ENCODE measurements at places on chromosomes 2 and 18.
A peak's percentile ranks its signal among the peaks of the same experiment; 100 is the strongest.

GRCh38 chr2:1752751-1753150 lies 8.4 kb upstream of the PXDN start:
- no peak for DNase-seq

- DNase-seq = peak; percentile 62
Measured at GRCh38 chr2:200119236-200119635, 163.9 kb downstream of the MAIP1 start.

DNA sequence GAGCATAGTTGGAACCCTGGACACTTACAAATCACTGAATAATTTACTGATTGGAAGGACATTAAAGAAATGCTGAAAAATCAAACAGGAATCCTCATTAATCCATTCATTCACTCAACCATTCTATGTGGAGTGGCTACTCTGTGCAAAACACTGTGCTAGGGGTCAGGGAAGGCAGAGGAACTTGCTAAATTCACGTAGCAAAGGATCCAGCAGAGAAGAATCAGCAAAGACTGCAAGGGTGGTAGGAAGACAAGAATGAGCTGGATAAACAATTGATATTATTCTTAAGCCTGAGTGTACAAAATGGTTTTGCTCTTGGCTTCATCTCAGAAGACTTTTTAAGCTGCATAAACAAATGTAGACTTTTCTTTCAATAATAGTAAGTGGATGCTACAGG lies 164.3 kb upstream of the CAVIN2 start:
- DNase-seq = no peak

GRCh38 chr2:98029718-98030222 lies 34.0 kb upstream of the TMEM131 start:
- peak; percentile 17 for DNase-seq

GRCh38 chr2:134842930-134843490 lies 4.6 kb downstream of the ACMSD start:
- no peak for DNase-seq

DNA sequence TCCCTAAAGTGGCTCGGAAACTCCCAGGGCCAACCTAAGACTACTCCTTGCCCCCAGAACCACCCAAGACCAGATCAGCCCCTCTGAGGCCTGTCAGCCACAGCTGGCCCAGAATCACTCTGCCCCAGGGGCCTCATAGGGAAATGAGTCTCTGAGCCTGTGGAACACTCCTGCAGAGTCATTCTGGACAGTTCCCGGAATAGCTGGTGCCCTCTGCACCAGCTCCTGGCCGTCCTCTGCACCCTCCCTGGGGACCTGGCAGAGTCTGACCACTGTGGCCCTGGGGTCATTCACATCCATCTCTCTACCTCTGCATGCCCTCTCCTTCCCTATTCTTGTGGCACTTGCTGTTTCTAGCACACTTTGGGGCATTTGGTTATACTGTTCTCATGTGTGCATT lies 14.6 kb upstream of the TMEM214 start:
- no peak for DNase-seq

DNA sequence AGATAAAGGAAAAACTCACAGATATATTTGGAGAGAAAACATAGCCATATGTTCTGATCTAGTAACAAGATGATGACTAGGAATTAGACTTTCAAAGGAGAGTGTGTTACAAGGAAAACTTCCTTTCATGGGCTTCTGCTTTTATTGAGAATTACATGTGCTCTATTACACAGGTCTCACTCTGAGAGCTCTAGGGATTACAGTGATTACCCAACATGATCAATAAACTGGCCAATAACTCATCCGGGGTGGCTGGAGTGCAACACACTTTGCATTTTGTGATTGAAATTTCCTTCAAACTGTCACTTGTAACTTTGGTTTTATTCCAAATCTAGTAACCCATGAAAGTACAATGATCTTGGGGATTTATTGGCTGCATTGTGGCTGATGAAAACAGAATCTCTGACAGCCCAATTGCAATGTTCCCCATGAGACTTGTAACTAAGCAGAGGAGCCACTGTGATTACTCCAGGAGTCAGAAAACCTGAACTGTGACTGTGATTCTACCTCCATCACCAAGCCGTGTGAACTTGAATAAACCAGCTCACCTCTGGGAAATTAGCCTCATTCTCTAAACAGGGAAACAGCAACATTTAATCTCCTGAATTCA lies 40.2 kb upstream of the LRRC30 start:
- no peak for DNase-seq

GRCh38 chr18:13603304-13604019 lies 122.9 kb downstream of the FAM210A start:
- no peak for DNase-seq

GRCh38 chr2:222034058-222034457 lies 264.7 kb downstream of the PAX3 start:
- DNase-seq = no peak

DNA sequence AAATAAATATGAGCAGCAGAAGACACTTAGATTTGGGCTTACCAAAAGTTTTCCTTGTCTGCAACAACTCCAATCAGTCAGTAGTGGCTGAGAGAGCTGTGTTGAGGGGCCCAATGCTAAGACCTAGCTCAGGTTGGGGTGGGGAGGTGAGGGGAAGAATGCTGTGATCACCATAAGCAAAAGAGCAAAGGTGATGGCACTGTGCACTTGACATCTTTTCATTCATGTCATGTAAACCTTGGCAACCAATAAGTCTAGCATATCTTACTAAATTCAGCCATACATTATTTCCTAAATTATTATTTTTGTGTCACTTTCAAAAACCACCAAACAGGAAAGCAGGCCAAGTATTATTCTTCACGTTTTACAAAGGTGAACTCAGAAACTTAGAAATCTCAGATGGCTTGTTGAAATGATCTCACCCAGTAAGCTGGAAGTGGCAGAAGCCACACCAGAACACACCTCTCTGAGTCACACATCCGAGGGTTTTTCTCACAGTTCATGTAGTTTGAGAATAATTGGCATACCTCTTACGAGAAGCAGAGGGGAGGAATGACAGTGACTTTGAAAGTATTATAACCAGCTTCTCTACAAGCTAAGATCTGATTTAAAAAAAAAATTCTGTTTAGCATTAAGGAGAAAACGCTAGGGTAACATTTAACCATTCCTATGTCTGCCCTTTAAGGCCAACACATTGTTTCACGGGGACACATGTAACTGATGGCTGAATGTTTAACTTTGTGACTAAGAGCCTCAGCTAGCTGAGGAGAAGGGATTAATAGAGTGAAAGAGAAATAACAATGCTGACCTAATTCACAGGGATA lies 43.3 kb upstream of the SETBP1 start:
- peak; percentile 49 for DNase-seq

- no peak for DNase-seq
Measured at GRCh38 chr2:159462201-159462785, 154.1 kb downstream of the BAZ2B start.

DNA sequence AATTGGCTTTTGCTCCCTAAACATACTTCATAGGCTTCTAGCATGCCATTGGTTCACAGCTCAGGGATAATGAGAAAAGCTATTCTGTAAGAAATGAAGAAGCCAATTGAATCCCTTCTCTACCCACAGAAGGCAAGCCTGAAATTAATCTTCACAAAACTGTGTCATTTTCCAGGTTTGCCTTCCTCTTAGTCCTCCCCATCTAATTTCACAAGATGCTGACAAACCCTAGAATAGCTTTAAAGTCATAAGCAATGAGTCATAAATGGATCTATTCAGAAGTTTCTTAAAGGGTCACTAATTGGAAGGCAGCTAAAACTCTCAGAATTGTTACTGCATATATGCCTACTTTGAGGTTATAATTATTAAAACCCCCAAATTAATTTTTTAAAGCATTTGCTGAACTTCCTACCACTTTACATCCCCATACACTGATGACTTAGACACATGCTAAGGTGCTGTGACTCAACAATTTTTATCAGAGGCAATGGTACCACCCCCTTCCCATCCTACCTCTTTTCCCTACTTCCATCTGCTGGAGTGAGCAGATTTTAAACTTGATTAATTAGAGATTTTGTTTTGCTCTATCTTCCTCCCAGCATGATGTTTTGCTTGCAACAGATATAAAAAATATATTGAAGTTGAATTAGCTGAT lies 51.3 kb upstream of the NABP1 start:
- DNase-seq = peak; percentile 66

DNA sequence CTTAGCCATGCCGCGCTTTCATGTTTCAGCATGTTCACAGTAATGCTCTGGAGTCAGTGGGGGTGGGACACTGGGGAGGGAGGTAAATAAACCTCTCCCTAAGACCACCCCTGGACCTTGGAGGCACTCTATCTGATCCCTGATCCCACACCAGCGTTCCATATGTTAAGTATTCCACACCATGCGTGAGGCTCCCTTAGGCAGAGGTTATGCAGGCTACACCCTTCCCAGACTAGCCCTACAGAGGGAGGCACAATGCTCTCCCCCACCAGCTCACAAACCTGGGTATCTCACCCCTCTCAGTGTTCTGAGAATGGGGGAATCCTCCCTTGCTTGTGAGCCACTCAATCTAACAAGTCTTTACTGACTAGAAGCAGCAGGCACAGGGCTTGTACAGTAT lies 1610.4 kb upstream of the ZEB2 start:
- DNase-seq = no peak

DNA sequence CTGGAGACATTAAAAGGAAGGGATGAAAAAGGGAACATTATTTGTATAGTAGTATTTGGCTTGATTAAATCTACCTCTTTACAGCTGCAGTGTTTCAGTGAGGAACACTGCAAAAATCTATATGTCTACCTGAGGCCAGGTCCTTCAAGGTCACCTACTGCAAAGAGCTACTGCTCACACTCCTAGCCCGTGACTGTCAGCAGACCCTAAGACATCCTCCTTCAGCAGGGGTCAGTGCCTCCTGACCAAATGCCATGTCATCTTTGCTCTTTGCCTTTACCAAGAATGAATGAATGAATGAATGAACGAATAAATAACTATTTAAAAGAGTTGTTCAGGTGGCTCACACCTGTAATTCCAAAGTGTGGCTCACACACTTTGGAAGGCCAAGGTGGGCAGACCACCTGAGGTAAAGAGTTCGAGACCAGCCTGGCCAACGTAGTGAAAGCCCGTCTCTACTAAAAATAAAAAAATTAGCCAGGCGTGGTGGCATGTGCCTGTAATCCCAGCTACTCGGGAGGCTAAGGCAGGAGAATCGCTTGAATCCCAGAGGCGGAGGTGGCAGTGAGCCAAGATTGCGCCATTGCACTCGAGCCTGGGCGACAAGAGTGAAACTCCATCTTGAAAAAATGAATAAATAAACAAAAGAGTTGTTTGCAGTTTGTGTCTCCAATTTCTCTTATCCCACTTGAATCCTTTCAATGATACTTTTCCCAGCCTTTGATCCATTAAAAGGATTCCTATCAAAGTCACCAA lies 84.3 kb upstream of the GRB14 start:
- no peak for DNase-seq

GRCh38 chr2:203787979-203788378 lies 79.6 kb upstream of the CTLA4 start:
- DNase-seq = no peak

DNA sequence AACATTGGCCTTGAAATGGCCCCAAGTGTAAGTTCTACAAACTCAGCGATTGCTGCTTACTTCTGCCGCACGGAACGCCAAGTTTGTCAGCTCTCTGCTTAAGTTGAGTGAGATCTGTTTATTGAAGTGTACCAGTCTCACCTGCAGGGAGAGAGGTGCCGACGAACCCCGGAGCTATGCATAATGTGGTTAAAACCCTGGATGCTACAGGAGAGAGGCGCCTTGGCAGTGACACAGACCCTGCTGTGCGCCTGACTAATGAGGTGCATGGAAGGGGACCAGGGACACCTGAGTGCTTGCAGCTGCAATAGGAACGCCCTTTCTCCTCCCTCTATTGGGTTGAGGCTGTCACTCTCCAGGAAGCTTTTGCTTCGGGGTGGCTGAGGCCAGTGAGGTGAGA lies 979 bp downstream of the SLC9A2 start:
- DNase-seq = no peak

DNA sequence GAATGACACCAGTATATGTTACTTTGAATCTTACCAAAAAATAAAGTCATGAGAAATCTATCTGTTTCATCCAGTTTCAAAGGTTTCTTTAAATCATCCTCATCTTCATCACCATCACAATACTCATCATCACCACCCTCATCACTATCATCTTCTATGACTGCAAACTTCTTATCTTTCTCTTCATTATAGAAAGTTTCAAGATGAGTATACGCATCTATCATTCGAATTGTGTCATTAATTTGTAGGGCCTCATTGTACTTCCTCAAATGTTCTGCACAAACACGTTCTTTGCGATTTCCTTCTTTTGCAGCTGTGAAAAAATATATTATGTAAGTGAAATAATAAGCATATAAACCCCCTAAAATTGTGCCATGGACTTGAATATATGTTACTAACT lies 34.1 kb upstream of the FAP start:
- DNase-seq = no peak

DNA sequence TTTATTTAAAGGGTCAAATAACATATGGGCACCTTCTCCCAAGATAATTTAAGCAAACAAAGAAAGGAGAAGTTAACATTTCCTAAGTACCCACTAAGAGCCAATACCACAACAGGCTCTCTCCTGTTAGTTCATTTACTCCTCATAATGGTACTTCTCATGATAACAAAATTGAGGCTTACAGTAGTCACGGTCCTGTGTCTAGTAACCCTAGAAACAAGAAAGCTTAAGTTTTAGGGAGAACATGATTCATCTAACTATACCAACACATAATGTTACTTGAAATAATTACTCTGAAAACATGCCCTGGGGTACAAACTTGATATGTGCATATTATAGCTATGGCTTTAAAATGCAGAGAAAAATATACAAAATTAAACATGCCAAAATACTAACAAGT lies 19.8 kb downstream of the IWS1 start:
- DNase-seq = peak; percentile 66

GRCh38 chr2:86301711-86302202 lies 35.7 kb downstream of the REEP1 start:
- DNase-seq = peak; percentile 96

- DNase-seq = no peak
Measured at GRCh38 chr2:163419000-163419830, 316.6 kb downstream of the FIGN start.

GRCh38 chr18:50117863-50118262 lies 77.1 kb downstream of the MYO5B start:
- DNase-seq = no peak

DNA sequence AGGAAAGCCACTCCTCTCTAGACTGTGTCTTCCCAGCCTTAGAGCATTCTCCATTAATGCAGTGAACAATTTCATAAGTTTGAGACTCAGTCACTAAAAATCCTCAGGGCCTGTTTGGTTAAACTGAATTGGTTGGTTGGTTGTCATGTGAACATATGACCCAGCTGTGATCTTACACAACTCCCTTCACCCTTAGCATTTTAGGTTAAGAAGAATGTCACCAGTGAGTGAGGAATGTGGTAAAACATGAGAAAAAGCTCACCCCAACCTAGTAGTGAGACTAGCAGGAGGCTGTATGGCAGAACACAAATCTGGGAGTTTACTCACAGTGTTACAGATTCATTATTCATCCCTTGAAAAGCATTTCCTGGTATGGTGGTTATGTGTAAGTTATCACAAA lies 32.4 kb downstream of the LHCGR start:
- DNase-seq = peak; percentile 57

- no peak for DNase-seq
Measured at GRCh38 chr18:77071061-77071460, 61.5 kb downstream of the MBP start.

- DNase-seq = peak; percentile 19
Measured at GRCh38 chr2:145919477-145919876, 1399.6 kb upstream of the ZEB2 start.

- no peak for DNase-seq
Measured at GRCh38 chr2:68776124-68776523, 41.5 kb downstream of the ARHGAP25 start.

GRCh38 chr18:58848685-58849084 lies 16.0 kb upstream of the ZNF532 start:
- DNase-seq = no peak

GRCh38 chr18:34025191-34025801 lies 199.4 kb downstream of the NOL4 start:
- DNase-seq = no peak

Data from LHCN-M2 (cell line).